ENCODE measurements at places on chromosomes 13 and 19.

- peak; percentile 47 for DNase-seq
These were observed 1.4 kb upstream of the GPR183 start for GRCh38 chr13:99308471-99309087.

- no peak for DNase-seq
These were observed 915.9 kb downstream of the UQCRFS1 start for GRCh38 chr19:28297036-28297435.

GRCh38 chr19:19278315-19278714 is 5.2 kb upstream of the TM6SF2 start:
- DNase-seq, result no peak

DNA sequence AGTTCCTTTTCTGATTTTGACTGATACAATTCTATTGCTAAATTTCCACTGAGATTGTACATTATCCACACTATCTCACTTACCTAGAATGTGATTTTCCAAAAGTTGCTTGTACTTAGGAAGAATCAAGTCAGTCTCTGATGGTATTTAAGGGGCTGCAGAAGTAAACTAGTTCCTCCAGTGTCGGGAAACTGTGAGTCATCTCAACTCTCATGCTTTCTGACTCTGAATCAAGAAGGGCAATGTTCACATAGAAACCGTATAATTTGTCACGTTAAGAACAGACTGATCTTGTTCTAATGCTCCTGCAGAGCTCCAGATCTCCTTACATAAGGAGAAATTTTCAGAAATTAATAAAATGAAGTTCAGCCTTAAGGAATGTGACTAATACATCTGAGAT is 369.3 kb downstream of the KLF5 start:
- no peak for DNase-seq

DNA sequence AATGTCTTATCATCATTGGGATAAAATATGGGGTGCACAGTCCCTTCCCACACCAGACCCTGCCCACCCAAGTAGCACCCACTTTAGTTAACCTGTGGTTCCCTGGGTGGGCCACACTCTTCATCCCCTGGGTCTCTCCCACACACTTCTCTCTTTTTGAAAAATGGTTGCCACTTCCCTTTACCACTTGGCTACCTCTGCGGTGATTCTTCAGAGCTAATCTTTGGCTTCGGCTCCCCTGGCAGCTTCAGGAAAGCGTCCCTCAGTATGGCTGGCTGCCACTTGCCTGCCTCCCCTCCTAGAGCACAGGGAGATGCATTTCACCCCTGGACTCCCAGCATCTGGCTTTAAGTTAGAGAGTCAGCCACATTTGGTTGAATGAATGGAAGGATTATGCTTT is 18.2 kb downstream of the CCNA1 start:
- no peak for DNase-seq

DNA sequence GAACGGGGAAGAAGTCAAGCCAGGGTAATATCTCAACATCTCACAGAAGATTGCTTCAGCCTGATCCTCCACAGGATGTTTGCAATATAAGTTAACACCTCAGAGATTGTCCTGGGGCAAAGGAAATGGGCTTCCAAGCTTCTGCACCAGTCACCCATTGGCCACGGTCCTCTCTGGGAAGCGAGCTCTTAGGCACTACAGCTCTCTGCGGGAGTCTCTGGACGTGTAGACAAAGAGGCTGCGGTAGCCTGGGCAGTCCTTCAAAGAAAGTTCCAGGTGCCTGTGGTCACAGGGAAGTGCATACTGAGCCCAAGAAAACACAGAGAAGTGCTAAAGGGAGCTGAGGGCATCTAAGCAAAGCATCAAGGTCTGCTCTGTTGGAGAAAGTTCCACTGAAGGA is 805.7 kb downstream of the DIAPH3 start:
- no peak for DNase-seq

DNA sequence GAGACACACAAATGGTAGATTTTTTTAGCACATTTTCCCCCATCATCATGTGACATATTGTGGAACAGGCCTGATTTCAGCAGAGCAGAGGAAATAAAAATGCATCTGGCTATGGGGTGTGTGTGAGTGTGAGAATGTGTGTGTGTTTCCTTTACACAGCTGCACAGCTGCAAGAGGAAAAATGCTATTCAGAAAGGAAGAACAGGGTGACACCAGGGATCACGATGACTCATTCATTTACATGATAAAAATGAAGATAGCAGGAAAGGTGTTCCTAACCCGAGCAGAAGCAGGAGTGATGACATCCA is 469.5 kb upstream of the TSHZ3 start:
- no peak for DNase-seq

GRCh38 chr13:76783798-76784197 is 102.4 kb downstream of the KCTD12 start:
- DNase-seq, result no peak

GRCh38 chr13:98454389-98454881 is 122.5 kb downstream of the STK24 start:
- DNase-seq, result no peak

DNA sequence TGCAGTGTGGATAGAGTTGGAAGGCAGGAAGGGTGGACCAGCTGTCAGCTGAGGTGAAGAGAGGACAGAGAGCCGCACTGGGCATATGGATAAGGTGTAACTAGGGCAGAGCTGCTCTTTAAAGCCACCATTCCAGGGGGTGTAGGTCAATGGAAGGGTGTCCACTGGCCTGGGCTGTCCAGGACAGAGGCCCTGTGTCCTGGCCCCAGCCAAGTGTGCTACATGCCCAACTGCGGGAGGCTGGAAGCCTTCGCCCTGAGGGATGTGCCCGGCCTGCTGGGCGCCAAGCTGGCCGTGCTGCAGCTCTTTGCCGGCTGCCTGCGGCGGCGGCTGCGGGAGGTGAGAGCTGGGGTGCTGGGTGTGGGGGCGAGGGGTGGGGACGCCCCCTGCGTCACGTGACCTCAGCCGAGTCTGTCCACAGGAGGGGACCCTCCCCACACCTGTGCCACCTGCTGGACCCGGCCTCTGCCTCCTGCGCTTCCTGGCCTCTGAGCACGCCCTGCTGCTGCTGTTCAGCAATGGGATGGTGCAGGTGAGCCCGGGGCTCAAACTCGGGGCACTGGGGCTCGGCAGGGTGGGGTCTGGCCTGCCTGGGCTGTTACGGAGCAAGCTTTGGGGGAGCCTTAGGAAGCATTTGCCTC is 9.8 kb downstream of the PLK5 start:
- no peak for DNase-seq

DNA sequence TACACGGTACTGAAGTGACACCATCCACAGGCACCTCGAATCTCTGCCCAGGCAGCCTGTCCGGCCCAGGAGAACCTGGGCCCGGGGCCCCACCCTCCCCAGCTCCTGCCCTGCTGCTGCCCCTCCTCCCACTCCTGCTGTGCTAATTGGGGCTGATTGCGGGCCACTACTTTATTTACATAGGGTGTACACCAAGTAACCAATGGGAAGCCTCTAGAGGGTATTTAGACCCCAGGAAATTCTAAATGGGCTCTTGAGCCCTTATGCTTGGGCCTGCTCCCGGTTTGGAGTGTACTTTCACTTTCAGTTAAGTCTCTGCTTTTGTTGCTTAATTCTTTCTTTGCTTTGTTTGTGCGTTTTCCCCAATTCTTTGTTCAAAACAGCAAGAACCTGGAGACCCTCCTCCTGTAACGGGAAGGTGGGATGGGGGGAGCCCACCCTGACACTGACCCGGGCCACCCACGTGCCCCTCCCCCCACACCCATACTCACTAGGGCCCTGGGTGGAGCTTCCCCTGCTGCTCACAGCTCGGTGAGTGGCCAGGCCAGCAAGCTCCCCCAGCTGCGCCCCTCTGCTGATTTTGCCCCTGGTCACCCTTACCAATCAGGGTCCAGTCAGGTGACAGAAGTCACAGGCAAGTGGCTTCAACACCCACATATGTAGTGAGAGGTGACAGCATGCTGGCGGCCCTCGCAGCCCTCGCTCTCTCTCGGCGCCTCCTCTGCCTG is 9.4 kb downstream of the SCGB2B2 start:
- no peak for DNase-seq

GRCh38 chr19:46063201-46063600 is 22.4 kb upstream of the IGFL4 start:
- DNase-seq, result no peak

All from caudate nucleus (tissue), 63 donors.